ENCODE measurements at places on chromosomes 1 and 21. TPM values are rescaled to one million over a fixed set of nuclear protein-coding genes. Genes with fewer than 3 reads are reported as not detected.

Gene CD247
- total RNA-seq: 168 TPM

Gene ADAMTS5
- not detected for total RNA-seq

- no peaks in the 10 kb centered on the region for H3K36me3 ChIP-seq
- H3K4me3 ChIP-seq: no peak overlapping the region
- H3K4me1 ChIP-seq: peaks cover 24% of the 10 kb centered on the region
- peak overlapping the region; percentile 63 for H3K27ac ChIP-seq
Measured at GRCh38 chr21:33305344-33305671, 19.5 kb upstream of the IFNAR1 start.

- no peak overlapping the region for H3K4me3 ChIP-seq
- no peak for ATAC-seq
- H3K27ac ChIP-seq: no peak overlapping the region
- H3K27me3 ChIP-seq: peaks cover 31% of the 10 kb centered on the region
- H3K36me3 ChIP-seq: no peaks in the 10 kb centered on the region
Measured at GRCh38 chr21:26965040-26965906, 1.6 kb downstream of the ADAMTS5 start.

DNA sequence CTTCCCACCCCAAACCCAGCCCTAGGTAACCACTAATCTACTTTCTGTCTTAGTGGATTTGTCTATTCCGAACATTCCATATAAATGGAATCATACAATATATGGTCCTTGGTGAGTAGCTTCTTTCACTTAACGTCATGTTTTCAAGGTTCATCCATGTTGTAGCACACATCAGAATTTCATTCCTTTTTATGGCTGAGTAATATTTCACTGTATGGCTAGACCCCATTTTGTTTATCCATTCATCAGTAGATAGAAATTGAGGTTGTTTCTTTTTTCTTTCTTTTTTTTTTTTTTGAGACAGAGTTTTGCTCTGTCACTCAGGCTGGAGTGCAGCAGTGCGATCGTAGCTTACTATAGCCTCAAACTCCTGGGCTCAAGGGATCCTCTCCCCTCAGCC is 3.2 kb downstream of the SPATA21 start:
- peaks cover 7% of the 10 kb centered on the region for H3K27me3 ChIP-seq
- no peak overlapping the region for H3K27ac ChIP-seq
- H3K4me1 ChIP-seq: peaks cover 4% of the 10 kb centered on the region
- no peak overlapping the region for H3K4me3 ChIP-seq

DNA sequence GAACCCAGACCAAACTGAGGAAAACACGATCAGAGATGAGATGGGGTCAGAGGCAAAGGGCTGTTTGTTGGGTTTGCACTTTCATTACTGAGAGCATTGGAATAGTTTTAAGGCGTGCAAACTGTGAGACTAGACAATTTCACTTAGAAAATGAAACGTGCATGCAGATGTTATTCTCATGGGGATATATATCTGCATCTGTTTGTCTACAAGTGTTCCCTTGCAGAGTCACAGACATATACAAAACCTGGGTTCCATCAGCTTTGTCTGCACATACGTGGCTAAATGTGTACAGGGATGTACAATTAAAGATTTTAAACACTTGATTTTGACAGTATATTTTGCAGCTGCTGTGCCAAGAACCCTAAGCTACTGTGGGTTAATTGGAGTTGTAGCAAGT is 355.4 kb downstream of the KIF26B start:
- H3K27me3 ChIP-seq: peaks cover 42% of the 10 kb centered on the region
- no peak for ATAC-seq
- H3K36me3 ChIP-seq: no peaks in the 10 kb centered on the region
- H3K27ac ChIP-seq: no peak overlapping the region

- peaks cover 4% of the 10 kb centered on the region for H3K4me1 ChIP-seq
- no peaks in the 10 kb centered on the region for H3K36me3 ChIP-seq
- H3K4me3 ChIP-seq: no peak overlapping the region
Measured at GRCh38 chr21:45129189-45129923, 55.0 kb downstream of the ADARB1 start.

DNA sequence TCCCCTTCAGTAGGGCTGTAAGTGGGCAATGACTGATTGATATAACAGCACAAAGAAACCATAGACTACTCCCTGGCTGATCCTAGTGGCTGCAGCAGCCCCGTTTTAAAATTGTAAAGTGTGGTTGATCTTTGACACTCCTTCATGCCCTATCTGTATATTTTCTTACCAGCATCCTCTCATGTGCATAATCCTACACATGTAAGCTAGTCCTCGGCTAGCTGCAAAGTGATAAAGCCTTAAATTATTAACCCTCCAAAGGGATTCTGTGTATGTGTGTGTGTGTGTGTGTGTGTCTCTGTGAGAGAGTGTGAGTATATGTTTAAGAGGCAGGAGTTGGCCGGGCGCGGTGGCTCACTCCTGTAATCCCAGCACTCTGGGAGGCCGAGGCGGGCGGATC is 30.8 kb upstream of the CDC14A start:
- H3K4me3 ChIP-seq: no peak overlapping the region
- no peaks in the 10 kb centered on the region for H3K36me3 ChIP-seq
- H3K4me1 ChIP-seq: no peaks in the 10 kb centered on the region
- no peaks in the 10 kb centered on the region for H3K27me3 ChIP-seq
- H3K27ac ChIP-seq: no peak overlapping the region

DNA sequence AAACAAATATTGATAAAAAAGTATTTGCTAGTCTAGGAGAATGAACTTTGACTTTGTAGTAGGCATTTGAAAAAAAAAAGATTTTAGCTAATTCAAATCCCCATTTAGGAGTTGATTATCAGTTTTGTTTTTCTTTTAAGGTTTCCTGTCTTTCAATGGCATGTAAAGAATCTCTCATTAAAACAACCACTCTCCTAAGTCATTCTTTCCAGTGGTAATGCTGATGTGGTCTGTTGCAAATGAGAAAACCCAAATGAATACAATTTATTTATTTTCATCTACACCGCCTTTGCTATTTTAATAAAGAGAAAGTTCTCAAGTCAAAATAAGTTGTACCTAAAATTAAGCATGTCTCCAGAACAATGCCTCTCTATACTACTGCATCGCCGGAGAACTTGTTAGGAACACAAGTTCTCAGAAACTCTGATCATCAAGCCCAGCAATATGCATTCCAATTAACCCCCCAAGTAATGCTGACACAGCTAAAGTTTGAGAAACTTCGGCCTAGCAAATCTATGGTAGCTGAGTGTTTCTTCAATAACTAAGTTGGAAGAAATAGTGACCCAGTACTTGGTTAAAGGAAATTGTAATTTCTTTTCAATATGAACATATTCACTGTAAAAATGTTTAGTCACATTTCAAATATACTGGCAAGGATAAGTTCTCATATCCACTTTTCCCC is 255.1 kb downstream of the PTPRC start:
- H3K36me3 ChIP-seq: no peaks in the 10 kb centered on the region
- no peaks in the 10 kb centered on the region for H3K27me3 ChIP-seq
- no peak overlapping the region for H3K27ac ChIP-seq
- no peak overlapping the region for H3K4me3 ChIP-seq

GRCh38 chr1:37655274-37655673 is 20.6 kb upstream of the RSPO1 start:
- H3K4me3 ChIP-seq: no peak overlapping the region
- ATAC-seq: no peak
- H3K36me3 ChIP-seq: no peaks in the 10 kb centered on the region
- H3K27me3 ChIP-seq: peaks cover 10% of the 10 kb centered on the region
- no peak overlapping the region for H3K27ac ChIP-seq
- H3K4me1 ChIP-seq: no peaks in the 10 kb centered on the region

DNA sequence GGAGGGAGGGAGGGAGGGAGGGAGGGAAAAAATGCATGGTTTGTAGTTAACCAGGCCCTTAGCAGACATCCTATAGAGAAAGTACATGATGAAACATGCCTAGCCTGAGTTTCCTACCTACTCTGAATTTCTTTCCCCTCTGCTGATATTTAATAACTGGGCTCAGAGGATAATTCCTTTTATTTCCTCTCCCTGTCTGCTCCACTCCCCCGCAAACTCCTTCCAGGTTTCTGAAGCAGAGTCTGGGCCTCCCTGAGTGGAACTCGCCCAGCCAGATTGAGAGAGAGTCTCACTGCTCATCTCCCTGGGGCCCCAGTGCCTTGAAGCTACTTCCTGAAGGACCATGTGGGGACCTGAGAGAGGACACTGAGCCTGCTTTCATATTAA is 111.9 kb upstream of the SLC44A3 start:
- no peaks in the 10 kb centered on the region for H3K36me3 ChIP-seq
- H3K27me3 ChIP-seq: peaks cover 3% of the 10 kb centered on the region
- H3K4me1 ChIP-seq: no peaks in the 10 kb centered on the region
- no peak overlapping the region for H3K27ac ChIP-seq
- ATAC-seq: no peak

Data from activated T-helper 17 cell treated with anti-CD3 and anti-CD28 coated beads, Interleukin-2, amount 50 U/mL, for 72 hours (primary cell).